ENCODE measurements at places on chromosomes 1 and 21.
A peak's percentile ranks its signal among the peaks of the same experiment; 100 is the strongest.

GRCh38 chr1:156337888-156338179 is 258 bp downstream of the CCT3 start:
- no peak for DNase-seq

DNA sequence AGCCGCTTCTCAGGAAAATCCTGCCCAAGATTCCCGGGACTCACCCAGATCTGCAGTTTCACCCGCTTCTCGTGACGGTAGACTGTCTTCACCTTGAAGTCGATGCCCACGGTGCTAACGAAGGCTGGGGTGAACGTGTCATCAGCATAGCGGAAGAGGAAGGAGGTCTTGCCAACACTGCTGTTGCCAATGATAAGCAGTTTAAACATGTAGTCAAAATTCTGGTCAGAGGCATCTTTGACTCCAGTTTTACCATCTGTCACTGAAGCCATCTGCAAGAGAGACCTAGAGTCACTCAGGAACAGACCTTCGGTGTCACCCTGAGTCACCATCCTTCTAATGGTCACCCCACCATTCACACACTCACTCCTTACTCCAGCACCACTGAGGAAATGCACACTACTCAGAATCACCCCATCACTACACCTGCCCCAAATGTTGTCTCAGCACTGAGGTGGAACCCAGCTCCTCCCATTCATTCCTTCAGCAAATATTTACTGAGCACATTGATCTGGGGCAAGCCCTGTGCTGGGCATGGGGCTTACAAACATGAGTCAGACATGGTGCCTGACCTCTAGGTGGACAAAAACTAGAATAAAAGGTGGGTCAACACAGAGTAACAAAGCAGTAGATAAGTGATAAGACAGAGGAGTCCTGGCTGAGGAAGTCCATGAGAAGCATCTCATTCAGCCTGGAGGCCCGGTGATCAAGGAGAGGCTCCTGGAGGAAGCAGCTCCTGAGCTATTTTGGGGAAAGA is 13.5 kb downstream of the RAB3B start:
- no peak for DNase-seq

DNA sequence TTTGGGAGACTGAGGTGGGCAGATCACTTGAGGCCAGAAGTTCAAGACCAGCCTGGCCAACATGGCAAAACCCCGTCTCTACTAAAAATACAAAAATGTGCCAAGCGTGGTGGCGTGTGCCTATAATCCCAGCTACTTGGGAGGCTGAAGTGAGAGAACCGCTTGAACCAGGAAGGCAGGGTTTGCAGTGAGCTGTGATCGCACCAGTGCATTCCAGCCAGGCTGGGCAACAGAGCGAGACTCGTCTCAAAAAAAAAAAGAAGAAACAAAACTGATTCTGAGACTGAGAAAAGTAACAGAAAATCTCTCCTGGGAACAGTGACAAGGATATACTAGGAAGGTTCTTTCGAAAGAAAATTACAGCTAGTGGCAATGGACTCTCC is 20.9 kb downstream of the USP48 start:
- no peak for DNase-seq

- no peak for DNase-seq
Observed at GRCh38 chr1:226436855-226437491, 29.1 kb upstream of the PARP1 start.

- DNase-seq = no peak
Observed at GRCh38 chr1:244414543-244414942, 37.2 kb downstream of the ADSS2 start.

DNA sequence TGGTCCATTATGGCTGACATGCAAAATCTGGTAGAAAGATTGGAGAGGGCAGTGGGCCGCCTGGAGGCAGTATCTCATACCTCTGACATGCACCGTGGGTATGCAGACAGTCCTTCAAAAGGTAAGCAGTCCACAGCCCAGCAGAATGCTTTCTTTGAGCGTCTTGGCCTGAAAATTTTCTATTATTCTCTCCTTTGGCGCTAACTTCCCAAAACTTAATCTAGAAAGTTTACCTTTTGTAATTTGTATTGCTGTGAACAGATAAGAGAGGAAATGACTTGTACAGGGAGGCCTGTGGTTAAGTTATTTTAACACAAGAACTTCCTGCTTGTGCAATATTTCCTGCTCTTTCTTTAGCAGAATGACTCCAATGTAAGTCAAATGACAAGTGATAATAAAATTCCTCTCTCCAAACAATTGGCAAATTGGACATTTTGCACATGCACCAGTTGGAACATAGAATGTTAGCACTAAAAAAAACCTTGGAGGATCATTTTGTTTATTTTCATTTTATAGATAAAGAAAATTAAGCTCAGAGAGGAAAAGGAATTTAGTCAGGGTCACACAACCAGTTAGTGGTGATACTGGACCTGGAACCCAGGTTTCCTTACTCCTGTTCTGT is 18.9 kb downstream of the CAP1 start:
- DNase-seq = no peak

DNA sequence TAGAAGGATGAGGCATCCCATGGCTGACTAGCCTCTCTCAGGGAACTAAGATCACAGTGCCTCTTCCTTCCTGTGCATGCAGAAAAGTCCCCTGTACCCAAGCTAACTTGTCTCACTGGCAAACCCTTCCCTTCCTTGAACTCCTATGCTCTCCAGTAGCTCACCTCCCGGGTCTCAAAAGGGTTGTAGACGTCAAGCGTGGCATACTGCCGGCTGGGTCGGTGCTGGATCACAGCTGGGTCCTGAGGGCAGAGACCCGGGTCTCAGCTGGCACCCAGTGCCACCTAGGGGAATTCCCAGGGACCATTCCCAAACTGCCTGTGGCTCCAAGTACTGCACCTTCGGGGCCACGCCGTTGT is 688 bp downstream of the SCAMP3 start:
- no peak for DNase-seq

DNA sequence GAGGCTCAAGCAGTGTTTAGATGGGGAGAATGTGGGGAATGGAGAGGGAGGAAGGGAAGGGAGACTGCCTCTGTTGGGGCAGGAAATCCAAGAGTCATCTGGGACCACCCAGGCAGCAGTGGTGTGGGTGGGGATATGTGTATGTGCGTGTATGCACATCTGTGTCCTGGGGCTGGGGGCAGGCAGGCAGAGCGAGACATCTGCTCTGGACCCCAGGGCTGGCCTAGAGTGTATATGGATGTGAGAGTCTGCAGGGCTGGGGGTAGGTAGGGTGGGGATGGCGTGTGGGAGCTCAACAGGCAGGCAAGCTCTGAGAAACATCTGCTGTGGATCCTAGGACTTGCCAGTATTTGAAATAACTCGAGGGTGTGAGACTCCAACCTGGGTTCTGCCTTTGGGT is 3.5 kb downstream of the PTCH2 start:
- no peak for DNase-seq

- no peak for DNase-seq
Observed at GRCh38 chr1:113434081-113434873, 44.0 kb downstream of the MAGI3 start.

GRCh38 chr1:247212012-247212411 is 40.2 kb upstream of the ZNF124 start:
- no peak for DNase-seq

GRCh38 chr21:38929142-38929541 is 123.4 kb downstream of the ETS2 start:
- DNase-seq = no peak

DNA sequence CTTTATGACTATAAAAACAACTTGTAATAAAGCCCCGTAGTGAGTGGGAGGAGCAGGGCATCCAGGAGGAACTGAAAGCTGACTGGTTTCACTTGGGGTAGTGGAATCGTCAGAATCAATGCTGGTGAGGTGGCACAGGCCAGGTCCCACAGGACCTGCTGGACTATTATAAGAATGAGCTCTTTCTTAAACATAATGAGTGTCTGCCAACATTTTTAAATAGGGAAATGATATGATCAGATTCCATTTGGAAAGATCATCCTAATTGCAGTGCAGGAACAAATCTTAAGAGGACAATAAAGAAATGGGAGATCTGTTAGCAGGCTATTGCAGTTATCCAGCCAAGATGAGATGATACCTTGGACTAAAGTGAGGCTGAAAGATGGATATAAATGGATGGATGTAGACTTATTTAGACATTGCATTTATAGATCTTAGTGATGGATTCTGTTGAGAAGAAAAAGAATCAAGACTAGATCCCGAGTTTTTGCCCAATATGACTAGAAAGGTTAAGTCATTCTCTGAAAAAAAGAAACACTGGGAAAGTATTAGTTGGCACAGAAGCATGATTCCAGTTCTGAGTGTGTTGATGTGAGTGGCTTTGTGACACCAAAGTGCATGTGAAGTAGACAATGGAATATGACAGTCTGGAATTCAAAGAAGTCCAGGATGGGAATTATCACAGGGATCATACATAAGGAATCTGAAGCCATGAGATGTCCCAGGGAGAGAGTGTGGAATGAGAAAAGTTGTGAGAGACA is 153.3 kb upstream of the SGIP1 start:
- DNase-seq = no peak

- no peak for DNase-seq
Observed at GRCh38 chr21:37771181-37771580, 145.1 kb downstream of the KCNJ6 start.

GRCh38 chr1:21818656-21819055 is 6.6 kb downstream of the LDLRAD2 start:
- peak; percentile 29 for DNase-seq

- DNase-seq = no peak
Observed at GRCh38 chr1:177385760-177386698, 215.3 kb downstream of the BRINP2 start.

DNA sequence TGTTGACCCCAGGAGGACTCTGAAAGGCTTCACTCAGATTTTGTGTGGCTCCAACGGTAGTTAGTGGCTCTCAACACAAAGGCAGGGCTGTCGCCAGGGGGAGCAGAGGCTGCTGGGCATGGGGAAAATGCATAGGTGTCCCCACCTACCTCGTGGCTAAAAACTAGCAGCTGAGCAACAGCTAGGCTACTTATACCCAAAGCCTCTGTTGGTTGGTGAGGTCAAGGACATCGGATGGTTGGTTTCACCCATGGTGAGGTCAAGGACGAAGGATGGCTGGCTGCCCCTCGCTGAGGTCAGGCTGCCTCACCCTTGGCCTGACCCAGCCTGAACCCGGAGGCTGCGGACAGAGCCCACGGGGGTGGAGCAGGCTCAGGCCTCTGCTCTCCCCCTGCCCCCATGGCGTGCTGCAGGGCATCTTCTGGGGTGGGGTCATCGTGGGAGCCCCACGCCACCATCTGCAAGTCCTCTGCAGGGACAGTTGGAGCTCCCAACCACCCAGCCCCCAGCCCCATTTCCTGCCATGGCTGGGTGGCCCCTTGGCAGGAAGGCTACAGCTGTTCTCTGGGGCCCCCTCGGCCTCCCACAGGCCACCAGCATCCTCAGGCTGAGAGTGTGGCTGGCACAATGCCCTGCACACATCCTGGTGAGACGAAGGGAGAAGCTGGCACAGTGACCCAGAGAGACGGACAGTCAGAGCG is 8.5 kb upstream of the GNB1 start:
- no peak for DNase-seq

GRCh38 chr1:230622151-230622550 is 20.1 kb upstream of the COG2 start:
- no peak for DNase-seq

DNA sequence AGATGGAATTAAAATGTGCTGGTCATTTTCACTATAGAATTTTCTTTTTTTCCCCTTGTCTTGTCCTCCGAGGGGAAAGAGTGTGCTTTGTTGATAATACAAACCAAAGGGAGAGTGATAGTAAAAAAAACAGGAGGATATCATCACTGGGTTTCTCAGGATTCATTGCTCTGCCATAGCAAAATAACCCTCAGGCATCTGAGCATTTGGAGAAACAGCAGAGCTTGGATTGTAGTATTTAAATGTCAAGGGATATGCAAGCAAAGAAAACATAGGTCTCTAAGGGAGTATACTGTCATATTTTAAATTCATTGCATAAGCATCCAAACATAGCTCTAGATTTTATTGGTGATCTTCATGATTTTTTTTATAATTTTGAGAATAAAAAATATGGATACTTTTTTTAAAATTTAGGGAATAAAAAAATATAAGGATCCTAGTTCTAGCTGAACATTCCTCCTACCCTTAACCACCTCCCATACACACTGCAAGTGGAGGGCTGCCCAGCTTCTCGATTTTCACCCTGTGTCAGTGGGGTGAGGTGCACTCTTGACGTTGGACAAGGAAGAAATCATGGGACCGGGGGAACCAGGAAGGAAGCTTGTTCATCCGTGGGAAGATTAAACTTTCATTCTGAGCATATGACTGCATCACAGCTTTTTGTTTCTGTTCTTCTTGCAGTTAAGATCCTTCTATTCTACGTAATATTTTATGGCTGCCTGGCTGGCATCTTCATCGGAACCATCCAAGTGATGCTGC is 4.4 kb downstream of the ATP1B1 start:
- no peak for DNase-seq

- no peak for DNase-seq
Observed at GRCh38 chr1:8153961-8154360, 127.9 kb upstream of the ERRFI1 start.

- no peak for DNase-seq
Observed at GRCh38 chr1:14538335-14538734, 60.1 kb upstream of the KAZN start.

GRCh38 chr1:233424779-233425178 is 97.3 kb downstream of the MAP3K21 start:
- DNase-seq = no peak

GRCh38 chr1:227790034-227790400 is 25.5 kb upstream of the PRSS38 start:
- no peak for DNase-seq

DNA sequence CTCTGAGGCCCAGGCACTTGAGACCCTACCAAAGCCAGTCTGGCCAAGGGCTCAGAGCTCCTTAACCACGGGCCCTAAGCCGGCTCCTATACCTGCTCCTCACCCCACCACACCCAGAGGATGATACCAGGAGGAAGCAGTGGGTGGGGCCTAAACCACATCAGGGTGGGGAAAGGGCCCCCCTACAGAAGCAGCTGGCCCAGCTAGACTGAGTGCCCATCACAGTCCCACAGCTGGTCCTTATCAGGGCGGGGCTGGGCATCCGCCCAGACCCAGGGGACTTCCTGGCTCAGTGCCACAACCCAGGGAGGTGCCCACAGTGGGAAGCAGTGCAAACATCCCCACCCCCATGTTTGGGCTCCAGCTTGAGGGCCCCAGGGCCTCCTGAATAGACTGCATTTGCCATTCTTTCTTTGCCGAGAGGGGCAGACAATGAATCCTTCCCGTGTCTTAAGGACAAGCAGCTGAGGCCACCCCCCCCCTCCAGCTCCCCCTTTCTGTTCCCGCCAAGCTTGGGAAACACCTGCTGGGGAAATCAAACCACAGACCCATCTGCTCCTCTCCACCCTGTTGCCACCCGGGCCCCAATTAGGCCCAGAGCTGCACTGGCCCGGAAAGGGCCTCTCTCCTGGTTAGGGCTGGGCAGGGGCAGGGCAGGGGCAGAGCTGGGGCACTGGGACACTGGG is 6.2 kb downstream of the E2F2 start:
- no peak for DNase-seq

- DNase-seq = no peak
Observed at GRCh38 chr1:107535091-107535490, 394.3 kb downstream of the NTNG1 start.

DNA sequence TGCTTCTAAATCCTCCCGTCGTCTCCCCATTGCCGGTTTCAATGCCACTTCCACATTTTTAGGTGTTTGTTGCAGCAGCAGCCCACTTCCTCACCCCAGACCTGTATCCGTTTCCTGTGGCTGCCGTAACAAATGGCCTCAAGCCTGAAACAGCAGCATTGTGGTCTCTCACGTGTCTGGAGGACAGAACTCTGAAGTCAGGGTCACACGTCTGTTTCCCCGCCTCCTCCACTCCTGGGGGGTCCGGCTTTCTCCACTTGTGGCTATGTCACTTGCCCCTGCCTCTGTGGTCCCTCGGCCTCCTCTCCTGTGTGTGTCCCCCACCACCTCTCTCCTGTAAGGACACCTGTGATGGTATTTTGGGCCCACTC is 21.8 kb downstream of the TRPM2 start:
- no peak for DNase-seq

Measured in activated T-cell treated with anti-CD3 and anti-CD28 coated beads for 48 hours (primary cell).